ENCODE measurements at places on chromosomes 12 and 14.
A peak's percentile ranks its signal among the peaks of the same experiment; 100 is the strongest.

GRCh38 chr12:4160314-4161040, 113.1 kb upstream of the CCND2 start:
- no peak for DNase-seq

- no peak for DNase-seq
Observed at GRCh38 chr12:55499810-55500252, 7.7 kb downstream of the OR6C68 start.

DNA sequence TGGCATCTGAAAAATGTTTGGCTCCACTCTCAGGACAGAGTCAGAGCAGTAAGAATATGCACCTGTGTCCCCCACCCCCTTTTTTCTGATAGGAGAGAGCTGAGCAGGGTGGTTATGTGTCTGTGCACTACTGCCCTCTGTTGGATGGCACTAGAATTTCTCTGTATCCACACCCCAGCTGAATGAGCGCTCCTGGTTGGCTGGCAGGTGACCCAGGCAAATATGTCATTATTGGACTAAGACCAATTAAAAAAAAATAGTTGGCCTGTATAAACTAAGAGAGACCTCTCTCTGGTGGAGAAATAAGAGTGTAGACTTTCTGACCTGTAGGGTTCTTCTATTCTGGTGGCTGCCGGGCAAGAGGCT, 107.0 kb downstream of the PTCSC3 start:
- peak; percentile 86 for DNase-seq

DNA sequence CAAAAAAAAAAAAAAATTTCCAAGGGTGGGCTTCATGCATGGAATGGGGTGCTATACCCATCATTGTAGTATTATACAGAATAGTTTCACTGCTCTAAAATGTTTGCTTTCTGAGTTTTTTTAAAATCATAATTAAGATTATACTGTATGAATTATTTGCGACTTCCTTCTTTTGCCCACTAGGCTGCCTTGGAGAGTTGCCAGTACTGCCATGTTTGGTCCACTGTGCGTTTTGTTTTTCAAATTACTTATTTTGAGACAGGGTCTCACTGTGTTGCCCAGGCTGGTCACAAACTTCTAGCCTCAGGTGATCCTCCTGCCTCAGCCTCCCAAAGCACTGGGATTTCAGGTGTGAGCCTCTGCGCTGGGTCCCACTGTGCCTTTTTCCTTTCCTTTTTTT, 19.9 kb downstream of the PLBD2 start:
- DNase-seq, result no peak

DNA sequence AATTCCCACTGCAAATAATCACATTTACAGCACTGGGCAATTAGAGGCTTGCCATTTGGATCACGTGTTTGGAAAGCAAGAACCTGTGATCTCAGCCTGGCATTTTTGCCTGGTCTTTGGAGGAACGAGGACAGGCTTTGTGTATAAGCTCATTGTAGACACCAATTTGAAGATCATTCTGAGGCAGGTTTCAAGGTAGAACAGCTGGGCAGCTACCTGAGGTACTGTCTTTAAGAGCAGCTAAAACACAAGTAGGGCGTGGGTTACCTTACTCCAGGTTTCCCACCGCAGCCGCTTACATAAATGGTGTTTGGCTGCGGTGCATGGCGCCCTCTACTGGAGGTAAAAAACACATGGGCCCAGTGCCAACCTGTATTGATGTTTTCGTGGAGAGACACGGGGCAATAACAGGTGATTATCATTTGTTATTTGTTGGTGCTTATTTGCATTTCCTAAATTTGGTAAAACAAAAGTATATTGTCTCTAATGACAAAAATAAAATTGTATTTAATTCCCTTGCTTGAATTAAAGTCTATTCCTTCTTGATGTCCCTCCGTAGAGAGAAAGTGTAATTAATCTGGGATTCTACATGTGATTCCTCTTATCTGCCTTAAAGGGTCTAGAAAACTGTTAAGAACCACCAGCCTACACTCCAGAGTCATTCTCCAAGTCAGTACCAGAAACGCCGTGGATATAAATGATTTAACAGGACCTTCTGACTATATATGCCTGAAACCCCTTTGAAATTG, 69.7 kb downstream of the SVOP start:
- DNase-seq, result peak; percentile 51

- no peak for DNase-seq
Observed at GRCh38 chr12:3723916-3724805, 28.7 kb downstream of the CRACR2A start.

GRCh38 chr12:123936956-123937706, 35.5 kb downstream of the CCDC92 start:
- DNase-seq, result no peak

GRCh38 chr14:95527387-95528002, 7.4 kb upstream of the GLRX5 start:
- DNase-seq, result peak; percentile 30

- no peak for DNase-seq
Observed at GRCh38 chr14:91317381-91318308, 73.1 kb upstream of the GPR68 start.

GRCh38 chr12:47782372-47782770, 9.3 kb downstream of the SLC48A1 start:
- DNase-seq, result no peak

GRCh38 chr14:91839749-91840148, 27.6 kb downstream of the TC2N start:
- no peak for DNase-seq

DNA sequence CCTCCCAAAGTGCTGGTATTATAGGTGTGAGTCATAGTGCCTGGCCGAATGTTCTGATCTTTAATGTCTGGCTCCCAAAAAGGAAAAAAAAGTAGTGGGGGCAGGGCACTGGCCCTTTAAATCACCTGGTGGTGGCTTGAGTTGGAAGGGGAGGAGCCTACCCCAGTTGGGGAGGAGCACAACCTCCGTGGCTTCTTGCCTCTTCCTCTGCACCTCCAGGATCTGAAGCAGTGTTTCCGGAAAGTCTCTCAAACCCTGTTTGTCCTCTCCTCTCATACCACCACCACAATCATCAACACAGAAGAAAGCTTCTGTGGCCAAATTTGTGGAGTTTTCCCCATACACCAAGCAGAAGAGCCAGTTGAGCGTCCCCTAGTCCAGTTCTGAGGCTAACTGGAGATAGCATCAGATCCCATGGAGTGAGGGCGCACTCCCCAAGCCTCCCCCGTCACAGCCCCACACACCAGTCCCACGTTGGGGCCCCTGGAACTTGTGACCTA, 24.3 kb upstream of the RCOR1 start:
- DNase-seq, result no peak
